NCI-H1105 (cell line): ENCODE measurements at places on chromosomes 12 and 14.

GRCh38 chr12:113938471-113938870 is 27.7 kb downstream of the RBM19 start:
- DNase-seq = no peak

DNA sequence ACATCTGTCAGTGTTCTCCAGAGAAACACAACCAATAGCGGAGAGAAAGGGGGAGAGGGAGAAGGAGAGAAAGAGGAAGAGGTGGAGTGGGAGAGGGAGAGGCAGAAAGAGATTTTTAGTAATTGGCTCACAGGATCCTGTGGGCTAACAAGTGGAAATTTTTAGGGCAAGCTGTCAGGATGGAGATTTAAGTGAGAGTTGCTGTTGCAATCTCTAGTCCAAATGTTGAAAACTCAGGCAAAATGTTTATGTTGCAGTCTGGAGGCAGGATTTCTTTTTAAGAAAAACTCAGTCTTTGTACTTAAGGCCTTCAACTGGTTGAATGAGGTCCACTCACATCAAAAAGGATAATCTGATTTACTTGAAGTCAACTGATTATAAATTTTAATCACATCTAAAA is 12.5 kb upstream of the GLIPR1L2 start:
- no peak for DNase-seq

DNA sequence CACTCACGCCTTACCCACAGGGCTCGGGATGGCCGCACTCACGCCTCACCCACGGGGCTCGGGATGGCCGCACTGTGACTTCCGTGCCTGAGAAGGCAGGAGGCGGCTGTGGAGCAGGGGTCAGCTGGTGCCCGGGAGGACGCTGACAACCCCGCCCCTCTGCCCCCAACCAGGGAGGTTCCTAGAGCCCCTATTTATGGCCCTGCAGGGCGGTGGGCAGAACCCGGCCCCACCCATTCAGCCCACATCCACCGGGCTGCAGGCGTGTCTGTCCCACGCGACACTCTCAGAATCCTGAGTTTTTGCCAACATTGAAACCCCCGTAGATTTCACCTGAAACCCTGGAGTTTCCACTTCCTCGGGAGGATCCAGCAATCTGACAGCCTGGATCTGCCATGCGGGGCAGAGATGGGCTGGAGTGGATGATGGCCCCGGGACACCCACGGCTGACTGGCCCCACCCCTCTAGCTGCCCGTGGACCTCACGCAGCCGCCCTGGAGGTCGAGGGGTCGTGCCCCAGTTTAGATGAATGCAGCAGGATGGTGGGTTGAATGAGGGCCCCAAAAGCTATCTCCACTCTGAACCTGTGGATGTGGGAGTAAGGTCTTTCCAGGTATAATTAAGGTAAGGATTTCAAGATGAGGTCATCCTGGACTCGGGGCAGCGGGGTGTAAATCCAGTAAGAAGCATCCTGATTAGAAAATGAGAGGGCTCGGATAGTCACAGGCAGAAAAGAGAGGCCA is 20.4 kb downstream of the GALNT9 start:
- DNase-seq = no peak

DNA sequence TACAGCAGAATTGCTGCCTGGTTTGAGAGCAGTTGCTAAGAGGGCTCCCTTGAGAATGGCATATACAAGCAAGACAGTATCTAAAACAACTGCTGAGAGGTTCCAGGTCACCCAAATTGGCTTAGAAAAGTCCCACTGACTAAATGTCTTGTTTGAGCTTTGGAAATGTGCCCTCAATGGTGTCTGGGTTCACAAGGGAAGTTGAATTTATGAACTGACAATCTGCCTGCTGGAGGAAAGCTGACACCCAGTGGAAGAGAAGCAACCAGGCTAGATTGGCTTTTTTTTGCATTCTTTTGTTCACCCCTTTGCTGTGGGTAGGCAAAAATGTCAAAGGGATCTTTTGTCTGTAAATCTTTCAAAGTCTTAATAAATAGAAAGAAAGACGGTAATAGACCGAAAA is 44.6 kb upstream of the NPFF start:
- no peak for DNase-seq

DNA sequence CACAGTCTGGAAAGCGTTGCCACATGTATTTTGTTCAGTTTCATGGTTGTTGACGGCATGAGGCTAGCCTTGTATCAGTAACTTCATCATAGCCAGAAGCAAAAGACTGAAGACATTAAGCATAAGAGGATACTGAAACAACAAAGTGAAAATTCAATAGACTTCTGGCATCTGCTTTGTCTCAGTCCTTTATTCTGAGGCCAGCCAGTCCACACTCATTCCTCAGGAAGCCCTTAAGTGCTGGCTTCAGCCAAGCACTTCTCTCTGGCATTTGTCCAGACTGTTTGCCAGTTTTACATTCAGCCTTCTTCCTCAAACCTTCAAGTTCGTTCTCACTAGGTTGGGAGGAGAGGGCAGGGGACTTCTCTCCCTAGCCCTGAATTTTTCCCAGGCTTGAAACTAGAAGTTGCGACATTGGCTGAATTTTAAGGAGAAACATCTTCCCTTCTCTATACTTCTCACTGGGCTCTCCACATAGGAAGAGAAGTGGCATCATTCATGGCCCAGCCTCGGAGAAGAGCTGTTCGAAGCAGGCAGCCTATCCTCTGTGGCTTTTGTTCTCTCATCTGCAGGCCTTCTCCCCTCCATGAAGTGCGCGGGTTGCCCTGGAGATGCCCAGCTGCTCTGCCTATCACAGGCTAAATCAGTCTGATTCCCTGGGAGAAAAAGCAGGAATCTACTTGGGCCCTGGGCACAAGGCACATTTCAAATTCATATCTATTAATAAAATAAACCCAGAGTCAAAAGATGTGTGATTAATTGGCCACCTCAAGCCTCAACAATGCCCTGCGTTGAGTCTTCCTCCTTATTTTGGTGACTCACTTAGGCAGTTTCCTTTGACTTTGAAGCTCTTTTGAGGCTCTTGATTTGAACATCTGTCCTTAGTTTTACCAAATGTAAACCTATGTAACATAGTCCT is 130.9 kb upstream of the PLEKHA5 start:
- no peak for DNase-seq

- peak; percentile 90 for DNase-seq
Observed at GRCh38 chr14:82855912-82856391, 1322.3 kb upstream of the SEL1L start.

GRCh38 chr12:113463746-113464451 is 7.8 kb downstream of the LHX5 start:
- DNase-seq = no peak

GRCh38 chr12:102702447-102703114 is 214.5 kb downstream of the PAH start:
- no peak for DNase-seq

DNA sequence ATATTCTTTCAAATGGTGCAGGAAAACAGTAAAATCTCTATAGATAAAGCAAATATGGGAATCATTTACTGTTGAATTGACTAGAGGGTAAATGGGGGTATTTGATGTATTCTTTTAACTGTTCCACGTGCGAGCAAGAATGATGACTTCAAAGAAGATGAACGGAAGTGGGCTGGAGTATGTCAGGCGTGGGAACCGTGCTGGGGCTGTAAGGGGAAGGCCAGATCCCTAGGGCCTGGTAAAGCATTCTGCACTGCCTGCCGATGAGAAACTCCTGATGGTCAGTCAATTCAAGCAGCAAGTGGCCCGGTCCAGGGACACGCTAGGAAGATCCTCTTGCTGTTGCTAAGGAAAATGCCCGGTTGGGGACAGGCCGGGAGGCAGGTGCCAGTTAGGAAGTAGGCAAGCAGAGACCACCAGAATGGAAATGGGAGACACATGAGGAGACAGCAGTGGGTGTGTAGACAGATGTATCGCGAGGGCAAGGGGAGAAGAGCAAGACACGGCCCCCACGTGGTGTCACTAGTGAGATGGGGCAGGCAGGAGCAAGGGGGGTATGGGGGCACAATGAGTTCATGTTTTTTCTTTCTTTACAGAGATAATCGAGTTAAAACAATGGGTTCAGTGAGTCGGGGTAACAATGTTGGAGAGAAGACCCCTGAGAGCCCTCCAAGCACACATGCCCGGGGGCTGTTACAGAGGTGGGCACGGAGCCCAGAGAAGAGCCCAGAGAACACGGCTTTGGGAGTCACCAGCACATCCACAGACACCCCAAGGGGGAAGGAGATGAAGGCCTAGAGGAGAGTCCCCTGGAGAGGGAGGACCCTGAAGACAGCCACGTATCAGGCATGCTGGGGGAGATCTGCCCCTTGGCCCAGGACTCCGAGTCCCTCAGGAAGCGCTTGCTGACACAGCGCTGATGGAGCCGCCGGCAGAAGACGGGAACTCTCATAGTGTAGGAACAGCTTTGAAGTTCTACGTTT is 37.2 kb downstream of the FBXO21 start:
- DNase-seq = no peak

DNA sequence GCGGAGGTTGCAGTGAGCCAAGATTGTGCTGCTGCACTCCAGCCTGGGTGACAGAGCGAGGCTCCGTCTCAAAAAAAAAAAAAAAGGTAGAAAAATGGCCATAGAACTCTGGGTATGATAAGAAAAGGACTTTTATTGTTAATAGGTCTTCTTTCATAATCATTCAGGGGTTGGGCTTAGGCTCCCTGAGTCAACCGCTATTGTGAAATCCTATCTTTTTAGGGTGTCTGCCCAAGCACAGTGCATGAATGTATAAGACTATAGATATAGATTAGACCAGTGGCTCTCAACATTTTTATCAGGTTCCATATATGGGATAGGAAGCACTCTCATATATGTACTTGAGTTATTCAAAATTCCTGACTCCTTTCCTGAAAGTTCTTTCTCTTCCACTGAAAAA is 48.7 kb upstream of the USP15 start:
- DNase-seq = no peak

GRCh38 chr14:37865719-37866549 is 270.5 kb downstream of the TTC6 start:
- DNase-seq = no peak
